ENCODE measurements at places on chromosomes 13 and 19.

- DNase-seq: no peak
These were observed 154.5 kb upstream of the SOX1 start for GRCh38 chr13:111912453-111912866.

- DNase-seq: no peak
These were observed 38.7 kb downstream of the ADGRE1 start for GRCh38 chr19:6925801-6926751.

- no peak for DNase-seq
These were observed 10.1 kb downstream of the BCL3 start for GRCh38 chr19:44758596-44758995.

DNA sequence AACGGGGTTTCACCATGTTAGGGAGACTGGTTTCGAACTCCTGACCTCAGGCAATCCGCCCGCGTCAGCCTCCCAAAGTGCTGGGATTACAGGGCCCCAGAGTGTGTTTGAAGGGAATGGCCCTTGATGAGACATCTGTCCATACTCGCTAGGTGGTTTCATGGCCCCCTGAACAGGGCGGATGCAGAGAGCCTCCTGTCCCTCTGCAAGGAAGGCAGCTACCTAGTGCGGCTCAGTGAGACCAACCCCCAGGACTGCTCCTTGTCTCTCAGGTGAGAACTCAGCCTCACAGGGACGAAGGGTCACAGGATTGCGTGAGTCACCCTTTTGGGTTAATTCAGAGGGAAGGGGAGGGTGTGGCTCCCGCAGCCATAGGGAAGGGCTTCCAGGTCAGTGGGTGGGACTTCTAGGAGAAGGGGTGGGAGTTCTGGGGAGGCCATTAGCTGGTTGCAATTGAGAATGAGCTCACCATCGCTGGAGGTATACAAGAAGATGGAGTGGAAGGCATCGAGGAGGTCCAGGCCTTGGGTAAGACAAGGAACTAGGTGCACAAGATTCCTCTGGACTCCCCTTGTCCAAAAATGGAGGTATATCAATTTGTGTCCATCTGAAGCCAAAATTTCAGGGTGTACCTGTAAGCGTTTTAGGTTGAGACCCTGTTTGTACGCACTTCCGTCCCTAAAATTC is 9.2 kb downstream of the SHD start:
- no peak for DNase-seq
